Stimulated activated CD8-positive, alpha-beta memory T cell treated with anti-CD3 and anti-CD28 coated beads, Interleukin-4, amount 100 ng/mL, for 24 hours (primary cell): ENCODE measurements at places on chromosomes 4 and X.

DNA sequence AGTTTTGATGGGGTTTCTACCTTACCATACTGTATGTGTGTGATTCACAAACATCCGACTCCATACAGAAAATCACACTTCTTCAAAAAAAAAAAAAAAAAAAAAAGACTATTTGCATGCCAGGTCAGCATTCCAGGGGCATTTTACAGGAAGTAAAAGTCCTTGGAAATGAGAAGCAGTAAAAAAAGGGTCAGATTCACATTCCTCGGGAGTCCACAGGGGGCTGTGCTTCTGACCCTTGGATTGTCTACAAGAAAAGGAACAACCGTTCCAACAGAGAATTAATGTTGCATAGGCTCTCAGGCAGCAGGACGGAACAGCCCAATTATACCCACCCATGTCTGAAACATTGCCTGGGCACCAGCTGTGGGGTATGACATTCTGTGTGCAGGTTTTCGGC is 290.3 kb downstream of the LDB2 start:
- no peak for DNase-seq

- no peak for DNase-seq
Measured at GRCh38 chr4:86630629-86631028, 36.5 kb downstream of the PTPN13 start.

DNA sequence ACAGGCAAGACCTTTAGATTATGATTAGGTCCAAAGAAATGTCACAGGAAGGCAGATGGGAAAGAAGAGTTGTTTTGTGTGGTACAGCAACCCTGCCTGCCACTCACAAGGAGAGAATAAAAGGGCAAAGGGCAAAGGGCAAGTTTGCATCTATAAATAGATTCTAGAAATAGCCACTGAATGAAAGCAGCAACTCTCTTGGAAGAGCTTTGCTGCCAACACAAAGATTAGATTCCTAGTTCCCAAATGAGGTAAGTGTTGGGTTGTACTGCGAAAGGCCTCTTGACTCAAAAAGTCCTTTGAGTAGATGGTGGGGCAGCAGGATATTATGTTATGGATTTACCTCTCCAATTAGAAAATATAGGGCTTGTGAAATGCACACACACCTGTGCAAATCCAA is 61.2 kb downstream of the MOSPD2 start:
- no peak for DNase-seq

DNA sequence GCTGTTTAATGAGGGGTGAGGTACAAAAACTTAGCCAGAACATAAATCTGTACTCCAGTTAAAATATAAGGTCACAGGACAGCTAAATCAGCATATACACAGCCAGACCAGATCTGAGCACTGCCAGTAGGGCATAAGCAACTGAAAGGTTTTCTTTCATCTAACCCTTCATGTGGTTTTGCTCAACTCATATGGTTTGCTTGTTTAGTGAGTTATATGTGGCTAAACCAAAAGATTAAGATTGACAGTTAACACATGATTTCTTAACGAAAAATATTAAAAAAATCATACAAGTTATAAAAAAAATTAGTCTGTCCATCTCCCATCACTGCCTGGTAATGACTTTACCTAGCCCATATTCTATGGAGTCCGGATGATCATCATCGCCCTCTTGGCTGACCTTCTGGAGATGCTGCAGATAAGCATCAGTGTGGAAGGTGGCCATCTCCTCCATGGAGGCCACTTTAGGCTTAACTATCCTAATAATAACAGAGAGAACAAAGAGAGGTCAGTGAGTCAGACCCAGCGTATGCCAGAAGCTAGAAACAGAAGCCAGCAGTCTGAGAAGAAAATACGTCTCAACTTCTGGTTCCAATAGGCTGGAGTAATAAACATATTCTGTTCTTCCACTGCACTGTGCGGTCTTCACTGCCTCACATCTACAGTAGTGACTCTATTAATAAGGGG is 4.1 kb downstream of the HDAC8 start:
- DNase-seq: no peak

- no peak for DNase-seq
Measured at GRCh38 chrX:105822138-105823091, at the start of gene NRK. Gene NRK (plus strand): TSS chrX:105822539. CDS start chrX:105822846, 307 bp downstream.

GRCh38 chr4:180564448-180564847 is 1678.8 kb upstream of the TENM3 start:
- no peak for DNase-seq

- no peak for DNase-seq
Measured at GRCh38 chr4:172169871-172170270, 356.7 kb downstream of the GALNTL6 start.

- DNase-seq: no peak
Measured at GRCh38 chr4:78951862-78952472, 12.7 kb upstream of the PAQR3 start.

DNA sequence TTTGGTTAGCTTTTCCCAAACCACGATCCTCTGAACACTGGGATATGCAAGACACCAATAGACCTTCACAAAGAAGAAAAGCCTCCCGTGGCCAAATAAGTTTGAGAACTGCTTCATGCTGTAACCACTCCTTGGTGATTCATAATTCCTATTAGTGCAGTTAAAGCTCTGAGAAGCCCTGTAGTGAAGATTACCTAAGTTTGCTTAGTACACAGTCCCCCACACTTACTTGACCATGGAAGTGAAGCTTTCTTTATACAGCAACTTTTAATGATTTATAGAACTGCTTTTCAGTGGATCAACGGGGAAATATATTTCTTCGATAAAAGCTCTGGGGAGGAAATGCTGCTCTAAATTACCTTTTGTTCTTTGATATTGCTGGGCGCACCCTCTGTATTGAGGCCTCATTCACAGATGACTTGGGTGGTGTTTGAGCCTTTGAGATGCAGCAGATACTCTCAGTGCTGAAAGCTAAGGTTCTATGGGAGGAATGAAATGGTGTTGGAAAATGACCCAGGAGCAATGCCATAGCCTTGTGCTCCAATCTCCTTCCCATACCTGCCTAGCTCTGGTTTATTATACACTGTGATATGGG is 67.4 kb downstream of the CBLL2 start:
- no peak for DNase-seq

GRCh38 chr4:128347175-128347868 is 59.7 kb upstream of the PGRMC2 start:
- no peak for DNase-seq

DNA sequence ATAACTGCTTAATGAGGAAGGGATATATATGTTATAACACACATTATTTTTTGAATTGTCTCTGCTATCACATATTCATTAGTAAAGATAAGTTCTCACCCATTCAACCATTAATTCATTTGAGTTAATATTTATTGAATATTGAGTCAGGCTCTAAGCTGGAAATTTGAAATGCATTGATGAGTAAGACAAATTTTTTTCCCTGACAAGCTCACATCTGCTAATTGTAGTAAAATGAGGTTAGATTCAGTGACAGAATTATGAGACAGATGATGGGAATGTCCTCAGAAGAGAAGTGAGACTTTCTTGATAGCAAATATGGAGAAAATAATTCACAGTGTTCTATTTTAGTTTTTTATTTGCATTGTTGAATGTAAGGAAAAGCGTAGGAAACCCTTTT is 194.3 kb downstream of the SLC4A4 start:
- DNase-seq: no peak

DNA sequence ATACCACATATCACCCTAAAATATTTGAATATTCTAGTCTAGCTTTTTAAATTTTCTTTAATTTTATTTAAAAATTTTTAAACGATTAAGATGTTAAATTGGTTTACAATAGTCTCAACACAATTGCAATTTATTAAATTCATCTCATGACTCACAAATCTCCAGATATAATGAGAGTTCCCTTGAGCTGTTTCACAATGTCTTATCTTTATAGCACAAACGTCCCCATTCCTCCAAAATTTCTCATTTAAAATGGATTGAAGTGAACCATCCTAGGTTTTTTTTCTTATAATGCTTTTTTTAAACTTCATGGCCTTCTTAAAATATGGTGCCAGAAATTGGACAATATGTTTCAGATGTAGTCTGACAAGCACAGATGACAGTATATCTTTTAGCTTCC is 204.4 kb downstream of the GABRB1 start:
- DNase-seq: no peak

GRCh38 chrX:136064661-136065043 is 79.4 kb downstream of the SLC9A6 start:
- DNase-seq: no peak

- no peak for DNase-seq
Measured at GRCh38 chr4:168587411-168588125, 90.7 kb downstream of the PALLD start.

- DNase-seq: no peak
Measured at GRCh38 chr4:1464581-1465171, 58.4 kb upstream of the NKX1-1 start.

DNA sequence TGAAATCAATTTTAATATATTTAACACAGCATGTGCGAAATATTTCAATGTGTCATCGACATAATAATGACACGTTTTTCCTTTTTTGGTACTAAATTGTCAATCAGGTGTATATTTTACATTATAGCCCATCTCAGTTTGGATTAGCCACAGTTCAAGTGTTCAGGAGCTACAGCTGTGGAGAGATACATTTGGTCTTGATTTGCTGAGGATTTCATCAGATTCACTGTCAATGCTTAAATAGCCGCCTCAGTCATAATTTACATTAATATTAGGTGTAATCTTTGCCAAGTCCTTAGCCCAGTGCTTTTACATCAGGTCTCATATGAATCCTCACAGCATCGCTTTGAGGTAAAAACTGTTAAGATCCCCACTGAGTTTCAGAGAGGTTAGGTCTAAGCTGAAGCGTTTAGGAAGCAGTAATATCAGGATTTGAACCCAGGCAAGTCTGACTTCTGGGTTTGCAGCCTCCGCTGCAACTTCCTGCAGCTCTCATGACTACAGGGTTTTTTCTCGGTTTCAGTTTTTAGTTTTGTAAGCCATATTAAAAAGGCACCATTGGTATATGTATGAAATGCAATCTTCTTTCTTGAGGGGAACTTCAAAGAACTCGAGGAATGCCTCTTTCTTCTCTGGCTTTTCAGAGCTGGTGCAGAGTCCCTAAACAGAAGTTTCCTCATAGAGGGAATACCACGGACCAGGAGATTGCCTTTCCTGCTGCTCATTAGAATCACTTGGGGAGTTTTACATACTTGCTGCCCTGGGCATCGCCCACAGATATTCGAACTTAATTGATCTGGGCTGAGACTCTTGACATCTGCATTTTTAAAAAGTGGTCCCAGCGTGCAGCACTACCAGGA is 6.4 kb downstream of the MTM1 start:
- no peak for DNase-seq

- no peak for DNase-seq
Measured at GRCh38 chr4:94171616-94172015, 36.0 kb upstream of the SMARCAD1 start.

DNA sequence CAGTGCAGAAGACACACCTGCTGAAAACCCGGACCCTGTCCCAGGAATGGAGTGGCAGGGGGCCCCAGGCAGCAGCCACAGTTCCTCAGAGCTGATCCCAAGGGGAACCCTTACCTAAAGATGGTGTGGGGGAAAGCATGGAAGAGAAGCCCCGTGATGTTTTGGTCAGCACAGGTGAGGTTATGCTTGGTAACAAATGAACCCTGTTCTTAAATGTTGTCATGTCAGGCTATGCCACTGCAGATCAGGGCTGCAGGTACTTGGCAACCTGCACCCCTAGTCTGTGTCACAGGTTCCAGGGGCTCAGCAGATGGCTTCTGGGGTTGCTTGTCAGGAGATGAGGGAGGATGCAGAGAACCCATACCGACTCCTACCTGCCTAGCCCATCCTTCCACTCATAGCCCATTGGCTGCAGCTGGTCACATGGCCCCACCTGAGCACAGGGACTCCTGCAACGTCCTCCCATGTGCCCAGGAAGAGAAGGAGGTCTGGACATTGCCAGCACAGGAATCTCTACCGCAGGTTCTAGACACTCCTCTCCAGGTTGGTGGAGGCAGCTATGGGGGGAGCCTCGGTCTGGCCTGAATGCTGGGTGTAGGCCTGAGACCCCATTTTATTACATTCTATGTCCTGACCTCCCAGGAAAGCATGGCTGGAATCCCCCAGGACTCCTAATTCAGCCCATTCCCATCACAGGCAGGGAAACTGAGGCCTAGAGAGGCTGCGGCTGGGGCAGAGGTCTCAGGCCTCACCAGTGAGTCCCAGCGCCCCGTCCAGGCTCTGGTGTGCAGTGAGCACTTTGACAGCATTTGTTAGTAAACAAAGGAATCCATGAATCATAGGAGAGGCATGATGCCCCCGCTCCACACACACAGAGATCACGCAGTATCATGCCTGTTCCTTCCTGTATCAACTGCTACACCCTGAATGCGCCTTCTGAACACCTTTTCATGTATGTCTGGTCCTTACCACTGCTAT is 51.1 kb downstream of the ADRA2C start:
- no peak for DNase-seq

GRCh38 chr4:140653718-140654494 is 85.1 kb upstream of the UCP1 start:
- DNase-seq: no peak

DNA sequence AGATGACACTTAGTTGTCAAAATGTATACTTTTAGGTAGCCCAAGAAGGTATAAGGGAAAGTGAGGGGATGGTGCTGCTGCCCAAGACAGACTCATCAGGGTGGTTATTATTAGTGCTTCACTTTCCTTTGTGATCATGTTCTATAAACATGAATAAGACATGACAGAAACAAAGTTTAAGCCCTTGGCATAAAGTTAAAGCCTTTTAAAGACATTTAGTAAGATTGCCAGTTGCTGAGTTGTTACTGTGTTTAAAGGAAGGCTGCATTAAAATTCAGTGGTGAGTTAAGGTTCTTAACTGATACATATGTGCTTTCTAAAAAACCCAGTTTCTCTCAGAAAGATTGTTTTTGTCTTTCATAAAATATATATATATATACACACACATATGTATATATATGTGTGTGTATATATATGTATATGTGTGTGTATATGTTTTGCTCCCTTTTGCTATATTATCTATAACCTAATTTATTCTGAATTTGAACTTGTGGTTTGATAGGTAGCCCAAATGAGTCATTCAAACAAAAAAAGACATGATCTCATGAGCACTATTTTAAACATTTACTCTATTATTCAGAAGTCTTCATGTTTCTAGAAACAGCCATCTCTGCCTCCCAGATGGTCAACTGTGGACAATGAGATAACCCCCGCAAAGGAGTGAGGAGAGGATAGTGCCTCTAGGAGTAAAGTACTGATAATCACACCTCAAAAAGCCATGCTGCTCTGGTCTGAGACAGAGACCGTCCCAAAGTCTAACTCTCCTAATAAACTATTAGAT is 98.1 kb upstream of the OTUD4 start:
- DNase-seq: no peak

GRCh38 chr4:8765631-8766590 is 105.7 kb downstream of the HMX1 start:
- no peak for DNase-seq

- no peak for DNase-seq
Measured at GRCh38 chr4:104641418-104641817, 146.7 kb upstream of the CXXC4 start.

DNA sequence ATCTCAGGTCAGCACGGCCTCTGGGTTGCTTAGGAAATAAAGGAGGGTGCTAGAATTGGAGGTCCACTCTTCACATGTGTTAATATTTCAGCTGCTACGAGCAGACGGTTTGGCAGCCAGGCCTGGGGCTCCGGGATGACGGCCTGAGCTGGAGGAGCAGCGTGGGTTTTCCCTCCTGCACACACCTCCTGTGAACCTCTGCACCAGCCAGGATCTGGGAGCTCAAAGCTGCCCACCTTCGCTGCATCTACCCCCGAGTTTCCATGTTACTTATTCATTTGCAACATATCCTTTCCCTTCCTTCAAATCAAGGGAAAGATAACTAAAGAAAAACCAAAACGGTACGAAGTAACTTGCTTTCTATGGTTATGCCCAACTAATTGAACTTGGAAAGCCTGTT is 13.6 kb downstream of the STOX2 start:
- DNase-seq: no peak
